CD8-positive, alpha-beta T cell (primary cell): ENCODE measurements at places on chromosomes 6 and 20.
A peak's percentile ranks its signal among the peaks of the same experiment; 100 is the strongest.

DNA sequence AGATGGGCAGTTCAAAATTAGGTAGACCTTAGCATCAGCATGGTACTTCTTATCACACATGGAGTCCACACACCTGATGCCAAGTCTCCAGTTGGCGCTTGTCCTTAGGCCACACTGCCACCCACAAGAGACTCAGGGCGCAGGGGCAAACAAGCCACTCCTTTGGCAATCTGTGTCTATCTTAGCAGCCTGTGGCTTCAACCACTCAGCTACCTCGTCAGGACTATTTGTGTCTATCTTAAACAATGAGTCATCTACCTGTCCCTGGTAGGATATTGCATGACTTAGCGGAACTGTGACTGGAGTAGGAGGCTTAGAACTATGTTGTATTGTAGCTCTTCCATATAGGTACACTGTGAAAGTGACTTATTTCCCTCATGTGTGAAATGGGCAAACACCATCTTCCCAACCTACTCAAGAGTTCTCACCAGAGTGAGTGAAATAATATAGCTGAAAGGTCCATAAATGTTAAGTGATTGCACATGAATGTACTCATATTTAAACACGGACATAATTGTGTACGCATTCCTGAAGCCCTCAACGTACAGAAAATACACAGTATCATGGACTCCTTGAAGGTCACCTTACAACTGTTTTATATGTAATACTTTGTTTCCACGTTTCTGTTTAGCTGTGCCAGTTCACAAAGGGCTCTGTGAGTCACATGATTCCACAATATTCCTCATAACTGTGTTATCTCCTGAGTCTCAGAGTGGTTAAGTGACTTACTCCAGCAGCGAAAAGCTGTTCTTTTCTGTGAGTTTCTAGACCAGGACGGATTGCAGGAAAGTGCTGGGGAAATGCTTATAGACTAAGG, 1.6 kb downstream of the TRIM27 start:
- DNase-seq, result no peak

GRCh38 chr6:52157301-52157941, 28.8 kb upstream of the IL17A start:
- DNase-seq, result no peak

DNA sequence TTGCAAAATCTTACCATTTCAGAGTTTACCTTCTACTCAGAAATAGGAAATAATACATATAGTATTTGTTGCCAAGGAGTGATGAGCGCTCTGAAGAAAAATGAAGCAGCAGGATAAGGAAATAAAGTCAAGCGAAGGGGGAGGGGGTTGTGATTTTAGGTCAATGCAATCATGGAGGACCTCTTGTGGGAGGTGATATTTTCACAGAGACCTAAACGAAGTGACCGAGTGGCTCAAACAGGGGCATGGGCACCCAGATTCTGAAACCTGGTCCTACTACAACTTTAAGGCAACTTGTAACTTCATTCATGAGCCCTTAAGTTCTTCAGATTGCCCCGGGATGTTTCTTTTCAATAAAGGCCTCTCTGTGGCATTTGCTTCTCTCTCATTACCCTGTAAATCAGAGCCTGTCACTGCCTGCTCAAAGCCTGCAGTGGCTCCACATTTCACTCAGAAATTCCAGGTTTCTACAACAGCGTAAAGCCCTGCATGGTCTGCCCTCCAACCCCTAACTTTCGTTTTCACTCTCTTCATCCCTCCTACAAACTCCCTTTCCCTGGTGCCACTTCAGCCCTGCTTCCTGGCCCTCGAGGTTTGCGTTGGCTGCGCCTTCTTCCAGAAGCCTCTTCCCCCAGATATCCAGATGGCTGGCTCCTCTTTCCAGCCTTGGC, 162.7 kb downstream of the TBC1D7 start:
- DNase-seq, result no peak

DNA sequence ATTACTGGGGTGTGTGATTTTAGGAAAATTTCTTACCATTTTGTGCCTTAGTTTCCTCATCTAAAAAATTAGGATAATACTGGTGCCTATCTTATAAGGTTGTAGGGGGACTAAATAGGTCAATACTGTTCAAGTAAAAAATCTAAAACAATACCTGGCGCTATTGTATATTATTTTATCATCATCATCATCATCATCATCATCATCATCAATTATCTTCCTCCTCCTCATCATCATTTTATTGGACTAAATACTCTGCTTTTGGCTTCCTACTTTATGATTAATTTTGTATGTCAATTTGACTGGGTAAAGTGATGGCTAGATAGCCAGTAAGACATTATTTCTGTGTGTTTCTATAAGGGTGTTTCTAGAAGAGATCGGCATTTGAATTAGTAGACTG, 435.5 kb downstream of the DHX35 start:
- DNase-seq, result no peak

DNA sequence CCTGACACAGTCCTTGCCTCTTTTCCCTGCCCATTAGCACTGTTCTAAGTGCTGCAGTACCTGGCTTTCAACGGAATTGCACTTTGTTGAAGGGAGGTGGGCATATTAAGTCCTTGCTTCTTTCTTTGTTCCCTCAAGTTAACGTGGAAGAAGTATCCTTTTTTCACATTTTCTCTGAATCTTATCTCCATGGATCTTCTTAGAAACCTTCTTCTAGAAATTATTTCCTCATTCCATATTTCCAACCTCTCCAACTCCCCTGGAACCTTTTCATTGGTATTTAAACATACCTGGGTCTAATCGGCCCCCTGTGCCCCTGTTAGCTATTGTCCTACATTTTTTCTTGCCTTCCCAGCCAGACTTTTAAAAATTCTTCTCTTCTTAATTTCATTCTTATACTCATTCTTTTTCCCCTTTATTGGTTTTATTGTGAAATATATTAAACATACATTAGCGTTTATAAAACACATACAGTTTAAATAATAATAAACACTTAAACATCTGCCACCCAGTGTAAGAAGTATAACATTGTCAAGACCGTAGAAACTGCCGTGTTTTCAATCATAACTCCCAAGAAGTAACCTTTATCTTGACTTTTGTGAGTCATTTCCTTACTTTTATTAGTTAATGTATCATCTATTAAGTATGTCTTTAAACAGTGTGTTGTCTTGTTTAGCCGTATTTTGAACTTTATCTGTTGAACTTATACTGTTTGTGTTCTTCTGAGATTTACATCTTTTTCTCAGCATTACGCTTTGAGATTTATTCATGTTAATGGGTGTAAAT, 118.2 kb downstream of the CDKAL1 start:
- DNase-seq, result no peak

DNA sequence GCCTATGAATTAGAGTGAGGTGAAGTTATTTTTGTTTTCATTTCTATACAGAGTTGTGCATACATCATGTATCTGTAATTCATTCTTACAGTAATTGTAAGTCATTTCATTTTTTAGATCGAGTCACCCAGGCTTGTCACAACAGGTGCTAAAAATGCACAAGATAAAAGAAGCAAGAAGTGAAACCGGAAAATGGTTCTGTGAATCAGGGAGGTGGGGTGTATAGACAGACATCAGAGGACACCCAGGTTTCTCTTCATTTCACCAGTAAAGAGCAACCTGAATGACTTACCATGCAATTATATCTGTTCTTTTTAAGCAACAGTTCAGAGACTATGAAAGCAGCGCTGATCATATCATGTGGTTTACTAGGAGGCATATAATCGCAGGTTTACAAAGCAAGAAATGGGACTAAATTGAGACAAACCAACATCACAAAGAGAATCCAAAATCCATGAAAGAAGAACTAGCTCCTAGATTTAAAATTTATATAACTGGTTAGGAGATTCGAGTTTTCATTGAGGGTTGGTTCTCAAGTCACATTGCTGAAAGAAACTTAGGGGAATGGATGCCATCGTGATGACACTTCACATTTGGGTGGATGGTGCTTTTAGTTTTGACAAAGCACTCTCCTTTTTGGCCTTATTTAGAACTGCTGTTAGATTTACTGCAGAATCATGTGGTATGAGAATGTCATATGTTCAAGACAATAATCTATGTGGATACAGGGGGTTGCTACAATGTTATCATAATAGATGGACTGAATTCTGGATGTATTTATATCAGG, 27.9 kb upstream of the TBC1D7 start:
- DNase-seq, result no peak

DNA sequence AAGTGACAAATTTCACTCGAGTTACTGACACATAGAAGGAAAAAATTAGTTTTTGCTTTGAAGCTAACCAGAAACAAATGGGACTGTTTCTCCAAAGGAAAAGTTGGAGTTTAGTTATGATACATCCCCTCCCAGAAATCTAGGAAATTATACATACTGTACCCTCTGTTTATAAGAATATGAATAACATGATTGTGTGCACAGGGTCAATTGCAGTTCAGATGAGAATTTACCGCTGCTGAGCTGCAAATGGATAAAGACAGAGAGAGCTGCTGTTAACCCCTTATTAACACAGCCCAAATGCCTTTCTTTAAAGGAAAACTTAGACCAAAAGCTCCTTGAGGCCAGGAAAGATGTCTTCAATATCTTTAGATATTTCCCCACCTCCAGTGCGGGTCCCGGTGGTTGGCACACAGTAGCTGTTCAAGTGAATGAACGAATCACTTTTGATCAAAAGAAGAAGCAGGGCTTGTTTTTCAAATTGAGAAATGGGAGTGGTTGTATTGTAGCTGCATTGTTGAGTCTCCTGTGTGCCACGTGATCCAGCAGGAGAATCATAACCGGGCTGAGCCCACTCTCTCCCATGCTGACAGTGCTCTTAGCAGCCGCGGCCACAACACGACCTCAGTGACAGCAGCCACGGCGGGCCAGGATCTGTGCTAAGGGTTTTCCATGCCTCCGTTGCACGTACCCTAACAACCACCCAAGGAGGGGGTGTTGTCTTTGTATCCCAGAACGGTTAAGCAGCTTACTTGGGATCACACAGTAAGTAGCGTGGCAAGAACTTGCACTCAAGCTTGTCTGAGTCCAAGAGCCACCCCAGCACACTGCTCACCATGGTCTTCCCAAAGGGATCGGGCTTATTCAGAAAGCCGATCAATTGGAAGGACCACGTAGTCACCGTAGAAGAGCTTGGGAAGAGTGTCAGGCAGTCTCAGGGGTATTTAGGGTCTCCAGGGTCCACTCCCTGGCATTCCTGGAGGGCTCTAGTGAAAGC, 53.5 kb upstream of the BMP6 start:
- no peak for DNase-seq

- no peak for DNase-seq
These were observed 20.2 kb upstream of the FHL5 start for GRCh38 chr6:96542702-96543101.

- no peak for DNase-seq
These were observed 85.7 kb downstream of the NFATC2 start for GRCh38 chr20:51456511-51457509.

- no peak for DNase-seq
These were observed 7.2 kb downstream of the LPIN3 start for GRCh38 chr20:41347523-41348429.

DNA sequence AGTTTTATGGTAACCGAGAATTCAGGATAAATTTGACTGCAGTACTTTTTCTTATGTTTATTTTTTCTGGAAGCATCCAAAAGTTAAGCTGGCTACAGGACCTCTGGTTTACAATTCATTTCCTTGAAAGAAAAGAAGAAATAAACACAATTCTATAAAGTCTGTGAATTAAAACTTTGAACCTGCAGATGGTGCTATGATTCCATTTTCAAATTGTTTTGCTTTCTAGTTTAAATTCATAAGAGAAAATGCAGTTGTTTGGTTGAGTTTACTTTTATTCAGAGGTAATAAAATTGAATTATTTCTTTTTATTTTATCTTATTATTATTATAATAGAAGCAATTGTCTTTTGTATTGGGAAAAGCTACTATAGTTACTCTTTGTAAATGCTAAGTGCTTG, 1.8 kb upstream of the VIP start:
- no peak for DNase-seq

DNA sequence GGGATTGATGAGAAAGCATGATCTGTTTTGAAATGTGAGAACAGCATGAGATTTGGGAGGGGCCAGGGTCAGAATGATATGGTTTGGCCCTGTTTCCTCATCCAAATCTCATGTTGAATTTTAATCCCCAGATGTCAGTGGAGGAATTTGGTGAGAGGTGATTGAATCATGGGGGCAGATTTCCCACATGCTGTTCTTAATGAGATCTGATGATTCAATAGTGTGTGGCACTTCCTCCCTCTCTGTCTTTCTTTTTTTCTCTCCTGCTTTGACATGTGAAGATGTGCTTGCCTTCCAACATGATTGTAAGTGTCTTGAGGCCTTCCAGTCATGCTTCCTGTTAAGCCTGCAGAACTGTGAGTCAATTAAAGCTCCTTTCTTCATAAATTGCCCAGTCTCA, 1060.3 kb upstream of the CITED2 start:
- no peak for DNase-seq

DNA sequence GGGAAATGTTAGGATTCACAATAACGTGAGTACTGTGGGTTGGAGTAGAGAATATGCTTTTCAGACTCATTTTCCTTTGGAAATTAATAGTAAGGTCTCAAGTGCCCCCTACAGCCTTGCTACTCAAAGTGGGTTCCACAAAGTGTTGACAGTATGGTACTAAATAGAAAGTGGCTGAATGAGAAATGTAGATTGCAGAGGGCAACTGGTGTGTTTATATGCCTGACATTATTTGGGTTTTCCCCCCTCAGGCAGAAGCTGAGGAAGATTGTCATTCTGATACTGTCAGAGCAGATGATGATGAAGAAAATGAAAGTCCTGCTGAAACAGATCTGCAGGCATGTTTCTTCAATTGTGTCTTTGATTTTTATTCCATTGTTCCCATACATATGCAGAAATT, 5.6 kb downstream of the FBXO9 start:
- no peak for DNase-seq

GRCh38 chr6:2531426-2532215, 219.1 kb downstream of the MYLK4 start:
- no peak for DNase-seq

GRCh38 chr6:33082702-33083101, 6.9 kb downstream of the HLA-DPB1 start:
- DNase-seq, result no peak

DNA sequence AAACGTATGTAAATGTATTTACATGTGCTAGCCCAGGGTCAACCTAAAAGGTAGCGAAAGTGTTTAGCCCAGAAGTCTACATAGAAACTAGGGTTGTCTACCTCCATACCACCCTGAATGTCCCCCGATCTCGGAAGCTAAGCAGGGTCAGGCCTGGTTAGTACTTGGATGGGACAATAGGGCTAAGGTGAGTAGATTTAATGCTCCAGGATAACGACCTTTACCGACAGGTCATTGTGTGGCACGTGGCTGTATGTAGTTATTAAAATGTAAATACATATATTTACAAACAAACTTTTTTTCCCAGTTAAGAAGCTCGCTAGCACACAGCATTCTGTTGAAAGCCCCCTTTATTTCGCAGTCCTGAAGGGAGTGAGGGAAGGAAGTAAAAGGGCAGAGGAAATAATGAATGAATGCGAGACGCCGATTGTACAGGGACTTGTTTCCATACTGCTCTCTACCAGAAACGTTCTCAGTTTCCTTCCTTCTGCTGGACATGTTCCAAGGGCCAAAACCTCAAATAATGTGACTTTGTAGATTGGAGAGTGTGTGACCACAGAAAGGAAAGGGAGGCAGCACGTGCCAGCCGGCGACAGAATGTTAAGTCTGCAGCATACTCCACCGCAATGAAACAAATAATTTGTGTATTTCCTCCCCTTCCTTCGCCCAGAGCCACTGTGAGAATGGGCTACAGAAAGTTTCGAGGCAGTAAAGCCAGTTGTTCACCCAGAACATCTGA, 612 bp downstream of the ADAT2 start:
- peak; percentile 74 for DNase-seq
